Liver (tissue), 10 donors: ENCODE measurements at places on chromosomes 6 and 20.

DNA sequence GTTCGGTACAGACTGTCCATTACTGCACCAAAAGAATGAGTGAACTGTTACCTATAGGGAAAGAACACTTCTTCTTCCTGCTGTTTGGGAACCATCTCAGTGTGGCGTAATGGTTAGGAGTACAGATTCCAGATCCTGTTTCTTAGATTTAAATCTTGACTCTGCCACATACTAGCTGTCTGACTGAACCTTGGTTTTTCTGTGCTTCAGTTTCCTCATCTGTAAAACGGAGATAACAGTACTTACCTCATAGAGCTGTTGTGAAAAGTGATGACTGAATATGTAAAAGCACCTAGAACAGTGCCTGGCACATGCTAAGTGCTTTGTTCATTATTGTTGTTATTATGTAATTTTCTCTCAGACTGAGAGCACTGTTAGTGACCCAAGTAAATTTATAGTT lies 39.8 kb downstream of the STX11 start:
- no peak for DNase-seq

DNA sequence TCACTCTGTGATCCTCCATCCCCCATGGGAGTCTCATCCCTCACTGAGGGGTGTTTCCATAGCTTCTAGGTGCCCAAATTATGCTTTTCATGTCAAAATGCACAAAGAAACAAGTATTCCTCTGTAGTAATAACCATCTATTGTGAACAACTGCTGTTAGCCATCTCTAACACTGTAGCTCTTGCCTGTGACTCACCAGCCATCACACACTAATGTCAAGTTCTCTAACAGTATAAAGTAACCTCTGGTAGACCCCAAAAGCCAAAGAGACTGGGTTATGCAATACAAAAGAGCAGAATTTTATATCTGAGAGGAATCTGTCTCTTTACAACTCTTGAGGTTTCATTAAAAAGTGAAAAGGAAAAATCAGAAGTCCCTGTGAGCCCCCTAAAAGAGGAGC lies 25.4 kb upstream of the IYD start:
- no peak for DNase-seq

DNA sequence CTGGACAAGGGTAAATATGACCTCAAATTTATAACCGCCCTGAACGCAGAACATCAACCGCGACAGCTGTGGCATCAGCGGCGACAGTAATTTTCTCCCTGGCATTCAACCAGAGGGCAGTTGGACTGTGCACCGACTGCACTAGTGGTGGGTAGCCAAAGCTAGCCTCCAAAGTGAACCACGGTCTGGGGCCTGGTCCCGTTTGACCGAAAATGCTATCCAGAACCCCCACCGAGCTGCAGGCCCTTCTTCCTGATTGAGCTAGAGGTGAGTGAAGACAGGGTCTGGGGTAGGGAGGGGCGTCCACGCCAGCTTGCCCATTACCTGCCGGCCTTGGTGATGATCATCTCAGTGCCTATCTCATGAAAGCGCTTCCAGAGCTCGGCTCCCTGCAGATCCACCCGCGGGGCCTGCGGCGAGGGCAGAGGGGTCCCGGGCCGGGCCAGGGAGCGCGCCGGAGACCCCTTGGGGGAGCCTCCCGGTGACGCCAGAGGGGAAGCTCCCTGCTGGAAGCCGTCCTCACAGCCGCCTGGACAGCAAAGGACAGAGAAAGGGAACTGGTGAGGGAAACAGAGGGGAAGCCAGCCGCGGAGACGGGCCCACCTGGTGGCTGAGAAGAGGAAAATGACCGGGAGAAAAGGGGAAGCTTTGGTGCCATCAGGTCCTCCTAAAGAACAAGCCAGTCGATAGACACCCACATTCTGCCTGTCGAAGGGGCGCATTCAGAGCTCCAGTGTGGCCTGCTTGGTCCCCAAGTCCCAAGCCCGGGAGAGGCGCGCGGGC lies 2.0 kb downstream of the TBX18 start:
- DNase-seq, result no peak

GRCh38 chr6:32426338-32426737 lies 13.3 kb upstream of the HLA-DRA start:
- no peak for DNase-seq

DNA sequence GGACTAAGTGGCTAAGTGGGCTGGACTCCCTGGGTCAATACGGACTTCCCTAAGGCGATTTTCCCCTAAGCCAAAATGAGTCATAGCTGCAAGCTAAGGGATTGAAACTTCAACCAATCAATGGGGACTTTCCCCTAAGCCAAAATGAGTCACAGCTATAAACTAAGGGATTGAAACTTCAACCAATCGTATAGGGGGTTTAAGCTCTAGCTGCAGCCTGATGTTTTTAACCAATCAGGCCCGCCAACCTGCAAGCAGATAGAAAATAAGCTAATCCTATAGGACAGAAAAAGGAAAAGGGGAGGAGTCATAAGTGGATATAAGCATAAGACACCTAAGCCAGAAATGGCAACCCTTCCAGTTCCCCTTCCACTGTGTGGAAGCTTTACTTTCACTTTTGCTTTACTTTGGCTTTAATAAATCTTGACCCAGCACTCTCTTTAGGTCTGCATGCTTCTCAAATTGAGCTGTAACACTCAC lies 655.0 kb upstream of the HS3ST5 start:
- no peak for DNase-seq

GRCh38 chr6:37502703-37503291 lies 3.1 kb upstream of the CCDC167 start:
- DNase-seq, result no peak

GRCh38 chr6:85714893-85715530 lies 72.3 kb upstream of the SYNCRIP start:
- DNase-seq, result no peak

DNA sequence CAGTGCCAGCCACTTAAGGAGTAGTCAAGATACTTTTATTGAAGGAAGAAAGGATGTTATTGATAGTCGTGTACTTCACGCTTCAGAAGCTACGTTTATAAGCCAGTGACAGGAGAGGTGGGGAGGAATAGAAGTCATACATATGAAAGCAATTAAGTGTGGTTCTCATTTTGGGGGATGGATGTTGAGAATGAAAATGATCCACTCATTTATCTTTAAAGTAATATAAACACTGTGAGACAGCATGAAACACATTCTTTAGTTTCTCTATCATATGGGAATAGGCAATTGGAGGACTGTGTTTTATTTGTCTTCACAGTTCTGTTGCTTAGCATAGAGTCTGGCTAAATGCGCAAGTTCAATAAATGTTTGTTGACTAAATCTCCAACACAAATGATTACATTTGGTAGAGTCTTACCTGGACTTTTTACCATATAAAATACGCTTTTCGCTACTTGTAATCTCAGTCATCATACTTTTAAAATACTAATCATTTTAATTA lies 35.2 kb downstream of the AK9 start:
- DNase-seq, result no peak

GRCh38 chr6:73394577-73395354 lies at the start of gene DDX43:
Gene DDX43 (plus strand): TSS chr6:73394828. CDS start chr6:73394906, 78 bp downstream.
- peak; percentile 36 for DNase-seq

GRCh38 chr6:38004908-38005307 lies 185.4 kb downstream of the ZFAND3 start:
- DNase-seq, result no peak

GRCh38 chr6:134795691-134796090 lies 154.2 kb downstream of the ALDH8A1 start:
- DNase-seq, result no peak

DNA sequence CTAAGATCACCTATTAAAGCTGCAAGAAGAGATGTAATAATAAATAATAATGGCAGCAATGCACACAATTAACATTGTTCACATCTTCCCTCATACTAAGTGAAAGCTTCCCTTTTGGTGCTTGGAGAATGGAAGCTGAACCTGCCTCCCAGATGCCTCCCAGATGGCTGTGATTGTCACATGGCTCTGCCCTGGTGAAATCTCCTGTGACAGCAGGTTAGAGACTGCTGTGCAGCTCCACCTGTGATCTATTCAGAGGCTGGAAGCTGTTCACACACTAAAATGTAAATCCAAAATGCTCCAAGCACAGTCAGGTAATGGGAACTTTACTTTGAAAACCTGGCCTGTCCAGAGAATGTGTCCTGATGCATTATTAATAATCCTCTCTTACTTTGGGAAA lies 41.7 kb upstream of the RGS17 start:
- DNase-seq, result no peak

- DNase-seq, result no peak
Measured at GRCh38 chr6:154249499-154250298, 106.9 kb downstream of the IPCEF1 start.

DNA sequence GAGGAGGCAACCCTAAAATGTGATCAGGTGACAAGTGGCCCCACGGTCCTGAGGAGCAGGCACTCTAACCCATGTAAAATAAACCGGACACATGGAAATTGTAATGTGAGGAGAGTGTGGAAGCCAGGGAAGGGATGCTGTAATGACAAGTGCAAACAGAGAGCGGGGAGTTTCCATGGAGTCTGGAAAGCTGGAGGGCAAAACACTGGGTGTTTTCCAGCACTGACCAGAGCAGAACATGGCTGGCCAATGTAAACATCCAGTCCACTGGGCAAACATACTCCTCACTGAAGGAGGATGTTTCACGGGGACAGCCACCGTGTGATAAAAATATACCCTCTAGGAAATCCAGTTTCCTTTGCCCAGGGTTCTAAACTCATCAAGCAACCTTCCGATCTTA lies 219.0 kb upstream of the JARID2 start:
- DNase-seq, result no peak

DNA sequence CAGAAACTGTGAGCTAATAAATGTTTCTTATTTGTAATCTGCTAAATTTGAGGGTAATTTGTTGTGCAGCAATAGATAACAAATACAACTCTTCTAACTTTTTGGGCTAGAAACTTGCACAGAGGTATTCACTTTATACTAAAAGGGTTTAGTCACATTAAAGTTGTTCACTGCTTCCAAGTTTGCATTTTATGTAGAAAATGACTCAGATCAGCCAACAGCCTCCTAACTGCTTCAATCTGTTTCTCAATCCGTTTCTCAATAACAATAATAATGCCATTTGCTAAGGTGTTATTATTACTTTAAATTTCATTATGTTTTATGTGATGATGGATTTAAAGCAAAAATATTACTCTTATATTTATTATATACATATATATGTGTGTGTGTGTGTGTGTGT lies 213.9 kb downstream of the CENPW start:
- DNase-seq, result no peak

- no peak for DNase-seq
Measured at GRCh38 chr20:49602345-49603208, 34.6 kb upstream of the PTGIS start.

DNA sequence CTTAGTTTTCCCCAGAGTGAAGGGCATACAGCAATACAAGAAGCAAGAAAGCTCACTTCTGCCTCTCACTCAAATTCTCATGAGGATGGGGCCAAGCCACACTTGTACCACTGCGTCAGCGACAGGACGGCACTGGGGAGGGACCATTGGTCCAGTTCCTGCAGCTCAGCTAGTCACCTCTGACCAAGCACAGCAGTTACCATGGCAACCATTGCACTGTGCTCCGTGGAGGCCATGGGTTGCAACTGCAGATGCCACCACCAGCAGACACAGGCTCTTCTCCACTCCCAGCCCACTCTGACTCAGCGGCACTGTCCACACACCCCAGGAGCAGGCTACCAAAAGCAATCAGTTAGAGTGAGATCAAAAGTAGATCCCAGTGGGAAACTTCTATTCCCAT lies 441.1 kb upstream of the ARID1B start:
- DNase-seq, result no peak

- DNase-seq, result no peak
Measured at GRCh38 chr20:24805456-24806238, 143.4 kb upstream of the CST7 start.

DNA sequence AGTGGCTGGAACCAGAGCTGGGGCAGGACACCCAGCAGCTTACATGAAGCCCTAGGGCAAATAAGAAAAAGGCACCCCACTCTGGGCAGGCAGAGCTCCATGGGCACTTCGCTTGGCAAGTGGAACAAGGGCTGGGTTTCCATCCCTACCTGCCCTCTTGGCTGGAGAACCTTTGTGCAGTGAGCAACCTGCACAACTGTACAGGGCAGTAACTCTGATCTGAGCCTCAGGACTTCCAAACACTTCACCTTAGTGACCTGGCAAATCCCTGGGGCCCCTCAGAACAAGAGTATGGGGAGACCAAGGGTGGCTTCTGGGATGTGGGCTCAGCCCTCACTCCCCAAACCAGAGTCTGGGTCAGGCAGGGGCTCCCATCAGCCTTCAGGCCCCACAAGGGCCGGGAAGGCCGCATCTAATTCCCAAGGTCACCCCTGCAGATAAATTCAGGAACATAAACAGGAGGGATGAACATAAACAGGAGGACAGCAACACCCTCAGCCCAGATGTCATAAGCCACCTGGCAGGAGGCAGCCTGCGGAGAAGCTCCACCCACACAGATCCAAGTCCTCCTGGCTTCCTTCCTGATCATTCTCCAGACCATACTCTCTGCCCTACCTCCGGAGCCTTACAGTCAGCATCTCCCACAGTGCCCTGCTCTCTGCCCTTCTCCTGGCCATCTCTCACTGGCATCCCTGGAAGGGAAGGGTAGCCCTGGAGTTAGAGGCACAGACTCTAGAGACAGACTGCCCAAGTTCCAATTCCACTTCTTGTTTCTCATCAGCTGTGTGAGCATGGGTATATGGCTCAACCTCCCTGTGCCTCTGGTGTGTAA lies 37.5 kb downstream of the HNF4A start:
- peak; percentile 65 for DNase-seq

DNA sequence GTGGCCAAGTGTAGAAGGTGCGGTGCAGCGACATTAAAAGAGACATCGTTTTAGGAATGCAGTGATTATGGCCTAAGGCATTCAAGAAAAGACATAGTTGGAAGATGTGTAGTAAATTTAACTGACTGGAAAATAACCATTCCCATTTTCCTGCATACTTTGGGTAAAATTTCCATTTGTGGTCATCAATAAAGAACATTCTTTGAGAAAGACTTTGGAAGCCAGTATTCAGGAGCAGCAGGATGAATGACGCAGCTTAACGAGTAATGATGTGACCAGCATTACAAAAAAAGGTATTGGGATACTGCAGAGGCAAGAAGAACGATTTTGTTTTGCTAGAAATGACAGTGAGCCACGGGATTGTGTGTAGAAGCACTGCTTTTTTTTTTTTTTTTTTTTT lies 7.0 kb upstream of the RWDD1 start:
- DNase-seq, result no peak

- no peak for DNase-seq
Measured at GRCh38 chr20:63686492-63687321, 9.7 kb upstream of the TNFRSF6B start.

- DNase-seq, result no peak
Measured at GRCh38 chr20:17666481-17666880, 15.6 kb downstream of the RRBP1 start.
